ENCODE measurements at places on chromosomes 7 and 10.

GRCh38 chr7:28055161-28055544 is 125.4 kb downstream of the JAZF1 start:
- DNase-seq: no peak

DNA sequence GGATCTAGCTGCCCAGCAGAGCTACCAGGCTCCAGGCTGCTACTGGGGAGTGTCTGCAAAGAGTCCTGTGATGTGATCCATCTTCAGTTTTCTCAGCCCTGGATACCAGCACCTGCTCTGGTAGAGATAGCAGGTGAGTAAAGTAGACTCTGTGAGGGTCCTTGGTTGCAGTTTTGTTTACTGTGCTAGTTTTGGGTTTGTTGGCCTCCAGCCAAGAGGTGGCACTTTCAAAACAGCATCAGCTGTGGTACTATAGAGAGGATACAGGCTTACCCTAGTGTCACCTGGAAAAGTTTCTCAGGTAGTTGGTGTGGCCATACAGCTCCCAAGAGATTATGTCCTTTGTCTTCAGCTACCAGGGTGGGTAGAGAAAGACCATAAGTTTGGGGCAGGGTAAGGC is 56.3 kb downstream of the MTERF1 start:
- no peak for DNase-seq

DNA sequence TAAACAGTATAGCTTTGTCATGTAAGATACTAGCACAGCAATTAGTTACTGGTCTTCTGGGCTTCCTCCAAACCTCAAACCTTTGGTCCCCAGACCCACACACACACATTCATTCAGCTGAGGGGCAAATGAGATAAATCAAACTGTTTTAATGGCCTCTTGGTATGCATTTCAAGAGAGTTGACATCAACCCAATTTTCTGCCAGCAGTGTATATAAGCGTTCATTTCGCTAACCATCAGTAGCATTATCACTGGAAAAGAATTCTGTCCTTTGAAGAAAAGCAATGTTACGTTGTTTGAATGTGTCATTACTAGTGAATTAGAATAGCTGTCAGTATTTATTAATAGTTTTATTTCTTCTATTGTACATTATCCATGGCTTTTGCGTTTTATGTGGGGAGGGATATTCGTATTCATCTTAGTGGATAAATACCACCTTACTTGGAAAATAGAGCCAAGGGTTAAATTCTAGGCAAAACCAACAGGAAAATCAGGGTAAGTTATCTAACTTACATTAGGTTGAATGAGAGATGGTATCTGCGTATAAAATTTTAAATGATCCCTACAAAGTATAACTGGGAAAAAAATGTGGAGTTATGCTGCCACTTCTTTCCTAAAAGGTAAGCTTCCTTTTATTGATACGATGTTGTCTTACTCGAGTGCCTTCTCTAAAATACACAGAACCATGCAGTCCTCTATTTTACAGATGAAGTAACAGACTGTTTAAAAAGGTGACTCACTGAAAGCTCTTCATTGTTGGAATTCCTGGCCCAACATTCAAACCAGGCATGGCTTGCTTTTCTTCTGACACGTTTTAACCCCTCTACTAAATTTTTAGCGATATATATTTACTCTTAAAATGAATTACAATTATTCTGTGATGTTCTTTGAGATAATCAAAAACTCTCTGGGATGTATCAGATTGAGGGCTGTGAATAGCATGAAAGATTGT is 2.0 kb upstream of the ZMYND11 start:
- no peak for DNase-seq

DNA sequence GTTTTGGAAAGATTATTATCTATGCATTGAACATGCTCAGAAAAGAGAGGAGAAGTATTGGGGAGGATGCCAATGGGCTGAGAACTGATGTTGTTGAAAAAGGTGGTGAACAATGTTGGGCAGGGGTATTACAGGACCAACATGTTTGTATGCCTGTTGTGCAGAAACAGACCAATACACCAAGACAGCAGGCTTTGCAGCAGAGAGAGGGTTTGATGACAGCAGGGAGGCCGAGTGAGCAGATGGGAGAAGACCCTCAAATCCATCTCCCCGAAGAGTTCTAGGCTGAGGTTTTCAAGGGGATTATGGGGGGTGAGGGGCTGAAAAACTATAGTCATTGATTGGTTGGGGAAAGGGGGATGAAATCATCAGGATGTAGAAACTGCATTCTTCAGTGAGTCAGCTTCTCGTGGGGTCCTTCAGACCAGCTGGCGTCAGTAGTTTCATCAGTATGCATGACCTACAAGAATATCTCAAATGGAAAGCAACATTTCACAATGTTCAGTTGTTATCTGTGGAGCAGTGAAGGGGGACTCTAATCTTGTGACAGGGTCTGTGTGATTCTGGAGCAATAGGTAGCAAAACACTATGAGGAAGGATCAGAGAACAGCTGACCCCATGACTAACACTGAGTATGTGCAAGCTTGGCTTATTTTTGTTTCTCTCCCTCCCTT is 167.8 kb downstream of the BAMBI start:
- no peak for DNase-seq

DNA sequence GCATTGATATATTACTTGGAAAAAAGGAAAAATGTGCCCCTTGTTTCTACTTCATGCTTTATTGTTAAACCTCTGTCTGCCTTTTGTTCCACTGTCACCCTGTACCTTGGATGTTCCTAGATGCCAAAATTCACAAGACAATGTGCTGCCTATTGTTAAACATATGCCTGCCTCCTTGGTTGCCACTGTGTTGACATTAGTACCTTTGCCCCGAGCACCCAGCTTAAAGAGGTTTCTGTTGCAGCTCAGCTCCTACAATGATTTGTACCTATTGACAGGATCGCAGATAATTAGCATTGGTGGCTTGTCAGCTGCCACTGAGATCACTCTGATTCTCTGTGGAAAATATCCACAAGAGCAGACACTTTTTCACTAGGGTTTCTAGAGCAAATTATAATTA is 188.0 kb downstream of the KCND2 start:
- DNase-seq: no peak

DNA sequence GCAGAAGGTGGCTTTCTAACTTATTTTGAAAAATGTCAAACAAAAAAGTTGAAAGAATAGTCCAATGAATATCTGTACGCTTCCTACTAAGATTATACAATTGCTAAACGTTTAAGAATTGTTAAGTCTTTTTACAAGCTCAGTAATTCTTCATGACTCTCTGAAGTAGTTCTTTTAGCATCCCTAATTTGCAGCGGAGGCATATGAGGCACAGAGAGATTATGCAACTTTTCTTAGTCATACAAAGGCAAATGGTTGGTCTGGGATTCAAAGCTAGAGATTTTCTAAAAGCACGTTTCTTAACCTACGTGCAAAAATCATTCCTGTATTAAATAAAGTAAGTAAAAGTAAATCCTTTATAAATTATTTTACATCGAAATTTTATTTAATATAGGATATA is 254.2 kb downstream of the MAGI2 start:
- no peak for DNase-seq

DNA sequence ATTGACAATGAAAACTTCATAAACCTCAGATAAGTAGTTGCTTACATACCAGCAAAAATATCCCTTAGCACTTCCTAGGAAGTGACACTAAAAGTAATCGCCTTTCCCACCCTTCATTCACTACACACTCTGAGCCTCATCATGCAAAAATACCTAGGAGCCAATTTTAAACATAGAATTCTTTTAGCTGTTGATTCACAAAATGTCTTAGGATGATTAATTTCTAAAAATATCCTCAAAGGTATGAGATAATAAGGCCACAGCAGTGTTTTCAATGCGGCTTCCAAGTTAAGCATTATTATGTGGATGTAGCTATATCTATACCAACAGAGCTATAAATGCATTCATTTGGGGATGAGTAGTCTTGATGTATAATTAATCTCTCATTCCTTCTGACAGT is 13.2 kb downstream of the DNAJC9 start:
- no peak for DNase-seq
